Gastrocnemius medialis (tissue), 4 donors: ENCODE measurements at places on chromosomes 2 and 18. TPM values are rescaled to one million over a fixed set of nuclear protein-coding genes. Genes with fewer than 3 reads are reported as not detected.

The C2orf81 gene
- not detected for total RNA-seq

The ALK gene
- not detected for total RNA-seq

The EVX2 gene
- not detected for total RNA-seq

The CYS1 gene
- 0.10 TPM for total RNA-seq

The PCARE gene
- total RNA-seq, result 1.3 TPM

The HOXD12 gene
- total RNA-seq, result not detected

The PLCL1 gene
- 10.7 TPM for total RNA-seq

The SPRED2 gene
- total RNA-seq, result 4.1 TPM

The SAG gene
- total RNA-seq, result not detected
